Naive thymus-derived CD4-positive, alpha-beta T cell (primary cell): ENCODE measurements at places on chromosomes 4 and X. TPM values are rescaled to one million over a fixed set of nuclear protein-coding genes. Genes with fewer than 3 reads are reported as not detected.

DNA sequence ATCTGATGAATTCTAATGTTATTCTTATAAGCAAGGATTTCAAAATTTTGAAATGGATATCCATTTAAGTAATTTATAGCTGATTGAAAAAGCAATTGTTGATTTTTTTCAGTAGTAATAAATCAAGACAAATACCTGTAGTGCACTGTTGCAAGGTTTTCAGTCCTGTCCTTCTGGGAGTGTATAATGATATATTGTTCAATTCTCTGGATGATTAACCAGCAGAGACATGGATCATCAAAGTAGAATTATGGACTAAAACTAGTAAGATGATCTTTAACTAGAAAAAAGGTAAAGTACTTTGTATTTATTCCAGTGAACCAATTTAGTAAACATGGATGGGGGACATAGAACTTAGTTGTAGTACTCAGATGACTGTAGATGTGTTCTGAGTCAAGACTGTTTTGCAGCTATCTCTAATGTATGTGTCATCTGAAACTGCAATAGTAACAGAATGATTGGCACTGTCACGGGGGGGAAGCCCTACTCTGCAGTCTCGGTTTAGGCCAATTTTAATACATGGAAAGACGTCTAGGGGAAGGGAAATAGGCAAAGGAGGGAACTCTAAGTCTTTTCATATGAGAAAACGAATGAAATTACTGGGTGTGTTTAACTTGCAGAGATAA, 121.9 kb downstream of the GLRA3 start:
- H3K4me1 ChIP-seq: no peaks in the 10 kb centered on the region
- no peak overlapping the region for H3K4me3 ChIP-seq
- H3K27me3 ChIP-seq: no peaks in the 10 kb centered on the region

- no peak overlapping the region for H3K4me3 ChIP-seq
- H3K27ac ChIP-seq: no peak overlapping the region
- DNase-seq: no peak
These were observed 111.3 kb downstream of the MAGEE1 start for GRCh38 chrX:76538860-76539259.

DNA sequence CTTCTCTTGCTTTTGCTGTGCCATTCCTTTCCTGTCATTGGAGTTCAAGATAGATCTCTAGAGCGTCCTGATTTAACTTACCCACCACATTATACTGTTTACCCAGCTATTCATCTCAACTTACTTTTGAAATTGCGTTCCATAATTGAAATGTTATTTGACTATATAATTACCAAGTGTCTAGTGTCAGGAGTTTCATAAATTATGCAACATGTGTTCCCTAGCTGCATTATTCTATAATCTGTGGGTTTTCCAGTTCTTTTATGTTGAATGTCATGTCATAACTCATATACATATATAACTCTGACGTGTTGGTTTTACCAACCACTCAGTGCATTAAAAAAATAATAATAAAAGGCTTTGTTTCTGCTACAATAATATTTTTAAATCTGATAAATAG, 285.9 kb upstream of the ARSJ start:
- H3K4me1 ChIP-seq: no peaks in the 10 kb centered on the region
- no peaks in the 10 kb centered on the region for H3K27me3 ChIP-seq
- no peak overlapping the region for H3K27ac ChIP-seq
- no peak overlapping the region for H3K4me3 ChIP-seq
- DNase-seq: no peak

DNA sequence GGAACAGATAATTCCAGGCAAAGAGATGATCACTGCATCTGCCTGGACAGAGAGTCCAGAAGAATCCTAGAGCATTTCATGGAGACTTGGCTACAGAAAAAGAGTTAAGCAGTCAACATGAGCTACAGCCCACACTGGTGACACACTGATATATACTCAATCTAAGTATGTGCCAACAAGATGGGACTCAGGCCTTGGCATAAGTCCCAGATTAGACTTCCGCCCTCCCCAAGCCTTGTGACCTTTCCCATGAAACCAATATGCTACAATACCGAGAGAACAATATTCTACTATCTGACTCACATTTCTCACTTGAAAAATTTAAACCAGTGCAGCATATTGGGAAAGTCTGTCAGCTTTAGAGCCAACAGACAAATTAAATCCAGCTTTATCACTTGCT, 65.7 kb upstream of the SLITRK2 start:
- H3K27ac ChIP-seq: no peak overlapping the region
- H3K27me3 ChIP-seq: no peaks in the 10 kb centered on the region
- no peak overlapping the region for H3K4me3 ChIP-seq
- H3K36me3 ChIP-seq: no peaks in the 10 kb centered on the region
- no peak for DNase-seq

- no peaks in the 10 kb centered on the region for H3K4me1 ChIP-seq
- no peak overlapping the region for H3K27ac ChIP-seq
- H3K36me3 ChIP-seq: no peaks in the 10 kb centered on the region
- no peak overlapping the region for H3K4me3 ChIP-seq
- DNase-seq: no peak
These were observed 56.6 kb upstream of the NRK start for GRCh38 chrX:105765691-105766090.

- H3K36me3 ChIP-seq: no peaks in the 10 kb centered on the region
- no peak for DNase-seq
- no peak overlapping the region for H3K27ac ChIP-seq
- no peak overlapping the region for H3K4me3 ChIP-seq
- H3K4me1 ChIP-seq: no peaks in the 10 kb centered on the region
These were observed 891.0 kb upstream of the FRG1 start for GRCh38 chr4:189049682-189050081.

GRCh38 chr4:80610845-80611677, 275.5 kb downstream of the CFAP299 start:
- no peak overlapping the region for H3K4me3 ChIP-seq
- H3K27ac ChIP-seq: no peak overlapping the region

GRCh38 chrX:99394456-99394855, 1015.6 kb downstream of the PCDH19 start:
- H3K27me3 ChIP-seq: no peaks in the 10 kb centered on the region
- no peak for DNase-seq
- H3K4me1 ChIP-seq: no peaks in the 10 kb centered on the region
- no peak overlapping the region for H3K27ac ChIP-seq

- peaks cover 1% of the 10 kb centered on the region for H3K4me1 ChIP-seq
- H3K36me3 ChIP-seq: no peaks in the 10 kb centered on the region
- no peak overlapping the region for H3K27ac ChIP-seq
- no peak for DNase-seq
- no peaks in the 10 kb centered on the region for H3K27me3 ChIP-seq
These were observed 70.0 kb downstream of the NYX start for GRCh38 chrX:41516999-41517765.

DNA sequence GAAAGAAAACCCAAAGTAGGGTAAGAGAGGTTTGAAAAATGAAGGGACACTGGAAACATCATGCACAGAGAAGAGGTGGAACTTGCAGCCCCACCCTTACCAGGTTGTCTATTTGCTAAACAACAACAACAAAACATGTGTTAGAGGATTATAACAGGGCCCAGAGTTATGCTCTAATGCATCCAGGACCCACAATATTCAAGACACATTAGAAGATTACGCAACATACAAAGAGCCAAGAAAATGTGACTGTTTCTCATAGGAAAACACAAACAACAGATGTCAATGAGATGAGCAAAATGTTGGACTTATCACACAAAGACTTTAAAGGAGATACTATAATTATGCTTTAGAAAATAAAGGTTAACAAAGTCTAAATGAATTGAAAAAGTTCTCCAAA, 128.5 kb downstream of the LRBA start:
- no peak overlapping the region for H3K4me3 ChIP-seq
- H3K36me3 ChIP-seq: peaks cover 13% of the 10 kb centered on the region
- H3K27ac ChIP-seq: no peak overlapping the region

- H3K27ac ChIP-seq: no peak overlapping the region
- no peaks in the 10 kb centered on the region for H3K36me3 ChIP-seq
- H3K27me3 ChIP-seq: no peaks in the 10 kb centered on the region
- no peak for DNase-seq
- no peak overlapping the region for H3K4me3 ChIP-seq
- H3K4me1 ChIP-seq: no peaks in the 10 kb centered on the region
These were observed 451.1 kb downstream of the ARAP2 start for GRCh38 chr4:35793045-35793722.

- no peaks in the 10 kb centered on the region for H3K27me3 ChIP-seq
- H3K4me1 ChIP-seq: no peaks in the 10 kb centered on the region
- no peak overlapping the region for H3K4me3 ChIP-seq
- no peak for DNase-seq
- H3K27ac ChIP-seq: no peak overlapping the region
These were observed 666.0 kb downstream of the GRID2 start for GRCh38 chr4:92969650-92970379.

DNA sequence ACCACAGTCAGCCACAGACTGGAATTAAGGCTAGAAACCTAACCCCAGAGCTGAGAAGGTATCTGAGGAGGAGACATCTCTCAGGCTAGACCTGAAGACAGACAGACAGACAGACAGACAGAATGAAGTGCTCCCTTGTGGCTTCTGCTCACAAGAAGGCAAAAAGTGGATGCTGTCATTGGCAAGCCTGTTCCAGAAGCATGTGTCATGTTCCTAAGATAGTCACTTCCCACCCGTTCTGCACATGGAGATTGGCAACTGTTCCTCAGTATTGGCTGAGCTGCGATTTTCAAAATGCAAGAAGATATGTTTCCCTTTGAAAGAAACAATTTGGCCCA, 166.4 kb downstream of the NSUN7 start:
- H3K4me3 ChIP-seq: no peak overlapping the region
- no peaks in the 10 kb centered on the region for H3K27me3 ChIP-seq
- no peaks in the 10 kb centered on the region for H3K4me1 ChIP-seq
- H3K27ac ChIP-seq: no peak overlapping the region
- H3K36me3 ChIP-seq: no peaks in the 10 kb centered on the region

DNA sequence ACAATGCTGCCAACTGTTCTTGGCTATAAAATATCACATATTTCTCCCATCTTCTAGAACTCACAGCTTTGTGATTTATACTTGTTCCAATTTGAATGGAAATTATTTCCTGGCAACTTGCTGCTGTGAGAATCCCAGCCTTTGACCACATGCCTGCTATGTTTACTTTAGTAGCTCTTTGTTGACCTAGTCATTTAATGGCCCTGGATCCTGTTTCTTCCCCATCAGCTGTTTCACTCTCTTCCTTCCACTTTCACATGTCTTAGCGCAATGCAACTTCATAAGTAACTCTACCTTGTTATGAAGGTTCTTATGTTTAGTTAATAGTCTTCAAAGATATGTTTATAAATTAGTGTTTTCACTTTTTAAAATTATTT, 1973.6 kb upstream of the AGA start:
- no peaks in the 10 kb centered on the region for H3K36me3 ChIP-seq
- H3K27ac ChIP-seq: no peak overlapping the region
- H3K27me3 ChIP-seq: no peaks in the 10 kb centered on the region
- H3K4me1 ChIP-seq: no peaks in the 10 kb centered on the region
- no peak overlapping the region for H3K4me3 ChIP-seq

DNA sequence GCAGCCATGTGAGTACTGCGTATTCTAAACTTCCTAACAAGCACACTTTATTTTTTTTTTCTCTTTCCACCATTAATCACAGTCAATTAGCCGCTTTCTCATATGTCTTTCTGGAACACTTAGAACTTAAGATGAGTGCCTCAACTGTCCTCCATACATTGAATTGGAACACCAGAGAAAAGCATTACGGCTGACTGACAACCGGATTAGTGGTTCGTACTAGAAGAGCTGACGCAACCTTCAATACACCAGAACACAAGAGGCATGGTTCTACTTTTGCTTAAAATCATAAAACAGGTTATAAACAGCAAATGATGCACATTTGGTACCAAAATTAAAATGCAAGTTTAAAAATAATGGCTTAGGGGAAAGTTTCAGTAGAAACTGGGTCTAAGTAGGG, 3.3 kb downstream of the TMEM47 start:
- no peaks in the 10 kb centered on the region for H3K36me3 ChIP-seq
- no peak overlapping the region for H3K4me3 ChIP-seq
- no peak overlapping the region for H3K27ac ChIP-seq
- DNase-seq: no peak

DNA sequence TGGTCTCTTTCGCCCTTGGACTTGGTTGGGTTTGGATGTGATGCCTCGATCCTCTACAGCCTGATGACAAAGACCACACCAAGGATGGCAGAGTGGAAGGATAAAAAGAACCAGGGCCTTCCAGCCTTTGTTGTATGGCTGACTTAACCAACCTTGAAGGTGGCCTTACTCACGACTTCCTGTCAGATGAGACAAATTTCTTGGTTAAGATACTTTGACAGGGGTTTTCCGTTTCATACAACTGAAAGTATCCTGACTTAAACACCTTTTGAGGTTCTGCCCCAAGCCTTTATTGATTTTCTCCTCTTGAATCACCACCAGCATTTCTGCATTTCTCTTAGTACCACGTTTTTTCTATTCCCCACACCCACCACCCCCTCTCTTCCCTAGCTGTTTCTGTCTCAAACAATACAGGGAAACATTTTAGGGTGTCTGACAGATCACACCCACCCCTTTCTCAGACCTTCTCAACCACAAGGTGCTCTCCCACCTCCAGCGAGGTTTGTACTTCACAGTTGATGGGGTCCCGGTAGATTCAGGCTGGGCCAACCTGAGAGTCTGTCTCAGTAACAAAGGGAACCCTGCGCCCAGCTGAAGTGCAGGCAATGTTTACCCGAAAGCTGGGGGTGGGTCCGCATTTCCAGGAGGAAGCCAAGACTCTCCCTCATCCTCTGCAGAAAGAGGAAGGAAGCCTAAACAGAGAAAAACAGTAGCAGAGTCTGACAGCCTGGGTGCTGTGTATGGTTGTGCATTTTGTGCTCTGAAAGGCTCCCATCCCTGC, 5.0 kb upstream of the TSPAN5 start:
- H3K36me3 ChIP-seq: no peaks in the 10 kb centered on the region
- H3K27ac ChIP-seq: peak overlapping the region; percentile 86
- H3K27me3 ChIP-seq: no peaks in the 10 kb centered on the region

GRCh38 chr4:85910985-85911384, 436.0 kb downstream of the ARHGAP24 start:
- no peaks in the 10 kb centered on the region for H3K4me1 ChIP-seq
- no peak overlapping the region for H3K4me3 ChIP-seq
- DNase-seq: no peak
- no peak overlapping the region for H3K27ac ChIP-seq
- no peaks in the 10 kb centered on the region for H3K27me3 ChIP-seq
- no peaks in the 10 kb centered on the region for H3K36me3 ChIP-seq

The TMEM271 gene
- total RNA-seq: not detected

The YY2 gene
- 1.3 TPM for total RNA-seq

The TKTL1 gene
- total RNA-seq: 4.0 TPM

The KIF4A gene
- not detected for total RNA-seq

The MGARP gene
- not detected in 2 replicates for total RNA-seq

The UGT2A3 gene
- not detected for total RNA-seq

The ZFYVE28 gene
- total RNA-seq: 16.1 TPM

The GALNTL6 gene
- not detected for total RNA-seq

The HSFX2 gene
- total RNA-seq: not detected

The RAB33A gene
- 22.1 and 25.6 TPM in 2 replicates for total RNA-seq

The ZNF280C gene
- 5.1 and 5.6 TPM in 2 replicates for total RNA-seq

The ATP1B4 gene
- not detected for total RNA-seq
